Naive thymus-derived CD4-positive, alpha-beta T cell (primary cell): ENCODE measurements at places on chromosomes 5 and 9.

DNA sequence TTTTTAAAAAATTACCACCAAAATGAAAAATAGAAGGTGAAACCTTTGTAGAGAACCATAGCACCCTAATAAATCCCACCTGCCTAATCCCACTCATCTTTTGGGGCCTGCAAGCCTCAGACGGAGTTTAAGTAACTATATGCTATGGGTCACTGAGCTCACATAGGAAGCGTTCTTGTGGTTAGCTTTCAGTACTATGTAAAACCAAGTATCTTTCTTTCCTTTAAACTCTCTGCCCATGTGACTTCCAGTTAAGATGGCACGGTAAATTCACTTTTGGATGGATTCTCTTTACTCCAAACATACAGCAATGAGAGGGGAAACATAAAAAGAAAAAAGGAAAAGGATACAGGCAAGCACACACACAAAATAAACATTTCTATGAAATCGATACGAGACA lies 50.9 kb downstream of the FANCC start:
- no peak overlapping the region for H3K27ac ChIP-seq
- H3K36me3 ChIP-seq, result no peaks in the 10 kb centered on the region
- peaks cover 4% of the 10 kb centered on the region for H3K4me1 ChIP-seq
- no peaks in the 10 kb centered on the region for H3K27me3 ChIP-seq
- DNase-seq, result no peak
- H3K4me3 ChIP-seq, result no peak overlapping the region

- no peak overlapping the region for H3K27ac ChIP-seq
- no peaks in the 10 kb centered on the region for H3K27me3 ChIP-seq
- H3K4me1 ChIP-seq, result no peaks in the 10 kb centered on the region
- H3K36me3 ChIP-seq, result no peaks in the 10 kb centered on the region
- no peak for DNase-seq
These were observed 995.8 kb upstream of the ACO1 start for GRCh38 chr9:31388660-31389059.

GRCh38 chr9:23050548-23050947 lies 603.9 kb downstream of the DMRTA1 start:
- H3K27me3 ChIP-seq, result no peaks in the 10 kb centered on the region
- no peaks in the 10 kb centered on the region for H3K4me1 ChIP-seq
- no peak overlapping the region for H3K4me3 ChIP-seq
- DNase-seq, result no peak
- H3K27ac ChIP-seq, result no peak overlapping the region

- H3K4me3 ChIP-seq, result no peak overlapping the region
- no peaks in the 10 kb centered on the region for H3K27me3 ChIP-seq
- DNase-seq, result no peak
- no peaks in the 10 kb centered on the region for H3K36me3 ChIP-seq
- H3K27ac ChIP-seq, result no peak overlapping the region
- H3K4me1 ChIP-seq, result no peaks in the 10 kb centered on the region
These were observed 66.0 kb downstream of the HMCN2 start for GRCh38 chr9:130331573-130331972.

GRCh38 chr5:115601701-115602590 lies at the start of gene TICAM2:
Gene TICAM2 (minus strand): TSS chr5:115602479. CDS start chr5:115581256, 21,223 bp downstream.
- H3K36me3 ChIP-seq, result no peaks in the 10 kb centered on the region
- peak within 1 kb of the TSS; percentile 72 for H3K27ac ChIP-seq
- no peaks in the 10 kb centered on the region for H3K4me1 ChIP-seq
- DNase-seq, result peak; percentile 55
- no peaks in the 10 kb centered on the region for H3K27me3 ChIP-seq
- H3K4me3 ChIP-seq, result peak within 1 kb of the TSS; percentile 63

DNA sequence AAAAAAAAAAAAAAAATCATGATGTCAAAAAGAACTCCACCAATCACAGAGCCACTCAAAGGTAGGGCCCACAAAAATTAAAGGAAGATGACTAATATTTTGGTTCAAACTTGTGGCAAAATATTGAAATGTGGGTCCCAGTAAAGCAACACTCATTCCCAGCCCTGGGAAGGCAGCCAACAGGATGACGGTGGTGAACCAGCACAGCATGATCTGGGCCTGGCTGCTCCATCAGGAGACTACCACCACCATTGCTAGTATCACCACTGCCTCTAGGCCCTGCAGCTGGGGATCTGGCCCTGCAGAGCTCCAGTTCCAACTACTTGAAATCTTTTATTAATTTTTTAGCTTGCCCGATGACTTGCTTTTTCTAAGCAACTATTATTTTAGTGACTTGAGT lies 206.8 kb upstream of the ITGA1 start:
- no peak for DNase-seq
- no peaks in the 10 kb centered on the region for H3K4me1 ChIP-seq
- H3K4me3 ChIP-seq, result no peak overlapping the region

GRCh38 chr9:135591506-135592330 lies 30.2 kb downstream of the PAEP start:
- H3K4me1 ChIP-seq, result no peaks in the 10 kb centered on the region
- H3K4me3 ChIP-seq, result no peak overlapping the region
- no peaks in the 10 kb centered on the region for H3K27me3 ChIP-seq
- no peak for DNase-seq
- no peak overlapping the region for H3K27ac ChIP-seq

DNA sequence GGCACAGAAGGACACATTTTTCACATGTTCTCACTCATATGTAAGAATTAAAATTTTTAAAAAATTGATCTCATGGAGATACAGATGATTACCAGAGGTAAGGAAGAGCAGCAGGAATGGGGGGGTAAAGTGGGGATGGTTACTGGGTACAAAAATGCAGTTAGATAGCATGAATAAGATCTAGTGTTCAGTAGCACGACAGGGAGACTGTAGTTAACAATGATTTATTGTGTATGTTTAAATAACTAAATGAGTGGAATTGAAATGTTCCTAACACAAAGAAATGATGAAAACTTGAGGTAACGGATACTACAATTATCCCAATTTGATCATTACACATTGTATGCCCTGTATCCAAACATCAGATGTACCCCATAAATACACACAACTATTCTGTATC lies 15.2 kb upstream of the TGFBI start:
- H3K4me1 ChIP-seq, result no peaks in the 10 kb centered on the region
- no peak for DNase-seq
- H3K27me3 ChIP-seq, result peaks cover 3% of the 10 kb centered on the region
- H3K36me3 ChIP-seq, result no peaks in the 10 kb centered on the region

DNA sequence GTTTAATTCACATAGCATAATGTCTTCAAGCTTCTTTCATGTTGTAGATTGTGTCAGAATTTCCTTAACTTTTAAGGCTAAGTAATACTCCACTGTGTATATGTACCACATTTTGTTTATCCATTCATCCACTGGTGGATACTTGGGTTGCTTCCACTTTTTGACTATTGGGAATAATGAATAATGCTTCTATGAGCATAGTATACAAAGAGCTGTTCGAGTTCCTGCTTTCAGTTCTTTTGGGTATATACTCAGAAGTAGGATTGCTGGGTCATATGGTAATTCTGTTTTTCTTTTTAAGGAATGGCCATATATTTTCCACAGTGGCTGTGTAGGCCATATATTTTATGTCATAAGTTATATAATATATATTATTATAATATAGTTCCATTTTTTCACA lies 3.6 kb upstream of the FAM120AOS start:
- H3K27ac ChIP-seq, result no peak overlapping the region
- H3K4me3 ChIP-seq, result no peak overlapping the region
- no peaks in the 10 kb centered on the region for H3K27me3 ChIP-seq
- H3K4me1 ChIP-seq, result peaks cover 23% of the 10 kb centered on the region
- DNase-seq, result no peak
- no peaks in the 10 kb centered on the region for H3K36me3 ChIP-seq

DNA sequence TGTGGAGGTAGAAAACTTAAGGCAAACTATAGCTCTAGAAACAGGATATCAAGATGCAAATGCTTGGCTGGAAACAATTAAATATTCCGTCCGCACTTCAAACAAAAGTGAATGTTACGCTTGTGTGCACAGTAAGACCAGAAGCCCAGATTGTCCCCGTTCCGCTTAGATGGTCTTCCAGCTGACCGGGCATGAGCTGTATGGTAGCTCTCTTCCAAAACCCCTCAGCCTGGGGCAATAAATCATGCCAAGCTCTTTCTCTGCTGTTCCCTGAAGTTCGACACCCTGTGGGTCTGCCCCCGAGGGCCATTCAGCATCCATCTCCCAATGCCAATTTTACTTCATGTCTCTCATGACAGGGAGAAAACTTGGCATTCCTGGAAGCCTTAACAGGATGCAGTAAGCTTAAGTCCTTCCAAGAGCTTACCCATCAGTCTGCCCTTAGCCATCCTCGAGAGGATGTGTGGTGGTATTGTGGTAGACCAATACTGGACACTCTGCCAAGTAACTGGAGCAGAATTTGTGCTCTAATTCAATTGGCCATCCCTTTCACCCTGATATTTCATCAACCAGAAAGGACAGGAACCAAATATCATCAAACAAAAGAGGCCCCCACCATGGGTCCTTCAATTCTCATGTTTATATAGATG lies 70.7 kb upstream of the RANBP6 start:
- DNase-seq, result no peak
- H3K4me1 ChIP-seq, result no peaks in the 10 kb centered on the region
- H3K27me3 ChIP-seq, result no peaks in the 10 kb centered on the region

DNA sequence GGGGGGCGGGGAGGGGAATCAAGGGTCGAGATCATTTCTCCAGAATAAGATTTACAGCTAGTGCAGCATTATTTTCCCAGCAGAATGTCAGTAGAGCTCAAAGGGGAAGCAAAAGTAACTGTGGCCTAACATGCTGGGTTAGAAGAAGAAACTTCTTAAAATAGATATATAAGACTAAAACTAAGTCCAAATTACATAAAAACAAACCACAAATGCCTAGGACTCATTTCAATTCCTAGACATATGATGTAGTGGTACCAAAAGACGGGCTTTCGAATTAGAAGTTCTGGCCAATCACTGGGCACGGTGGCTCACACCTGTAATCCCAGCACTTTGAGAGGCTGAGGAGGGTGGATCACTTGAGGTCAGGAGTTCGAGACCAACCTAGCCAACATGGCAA lies 20.8 kb upstream of the MELK start:
- no peaks in the 10 kb centered on the region for H3K27me3 ChIP-seq
- no peaks in the 10 kb centered on the region for H3K36me3 ChIP-seq
- no peak overlapping the region for H3K27ac ChIP-seq

GRCh38 chr5:143427122-143427735 lies 23.7 kb upstream of the NR3C1 start:
- H3K36me3 ChIP-seq, result no peaks in the 10 kb centered on the region
- H3K27me3 ChIP-seq, result no peaks in the 10 kb centered on the region
- no peak for DNase-seq
- H3K4me1 ChIP-seq, result no peaks in the 10 kb centered on the region

DNA sequence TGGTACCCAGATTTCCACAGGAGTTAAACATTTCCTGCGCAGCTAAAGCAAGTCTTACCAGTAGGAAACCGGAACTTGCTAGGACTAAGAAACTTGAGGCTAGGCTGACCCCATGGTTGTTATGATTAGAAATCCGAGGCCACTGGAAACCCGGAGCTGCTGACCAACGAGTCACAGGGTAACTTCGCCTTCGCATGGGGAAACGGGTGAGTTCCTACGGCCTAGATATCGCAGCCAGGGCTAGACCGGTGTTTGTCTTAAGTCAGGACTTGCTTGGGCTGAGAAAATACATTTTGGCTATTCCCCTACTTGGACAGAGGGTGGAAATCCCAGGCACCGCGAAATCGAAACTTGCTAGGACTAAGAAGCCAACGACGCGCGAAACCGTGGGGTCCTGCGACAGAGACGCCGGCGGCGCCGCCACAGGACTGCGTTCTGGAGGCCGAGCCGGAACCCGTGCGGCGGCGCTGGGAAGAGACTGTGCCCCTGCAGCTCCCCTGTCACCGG lies 1.6 kb upstream of the ANXA2R start:
- no peak for DNase-seq
- peak overlapping the region; percentile 96 for H3K27ac ChIP-seq
- H3K27me3 ChIP-seq, result no peaks in the 10 kb centered on the region
- H3K4me1 ChIP-seq, result peaks cover 24% of the 10 kb centered on the region
- H3K4me3 ChIP-seq, result peak overlapping the region; percentile 73

- H3K4me1 ChIP-seq, result no peaks in the 10 kb centered on the region
- peaks cover 86% of the 10 kb centered on the region for H3K36me3 ChIP-seq
- no peak overlapping the region for H3K4me3 ChIP-seq
- H3K27ac ChIP-seq, result no peak overlapping the region
These were observed 17.6 kb downstream of the NSUN2 start for GRCh38 chr5:6615034-6615815.

GRCh38 chr5:132057498-132058255 lies 2.8 kb upstream of the IL3 start:
- no peaks in the 10 kb centered on the region for H3K27me3 ChIP-seq
- no peak overlapping the region for H3K27ac ChIP-seq
- H3K4me3 ChIP-seq, result no peak overlapping the region
- peaks cover 3% of the 10 kb centered on the region for H3K4me1 ChIP-seq
- DNase-seq, result no peak

DNA sequence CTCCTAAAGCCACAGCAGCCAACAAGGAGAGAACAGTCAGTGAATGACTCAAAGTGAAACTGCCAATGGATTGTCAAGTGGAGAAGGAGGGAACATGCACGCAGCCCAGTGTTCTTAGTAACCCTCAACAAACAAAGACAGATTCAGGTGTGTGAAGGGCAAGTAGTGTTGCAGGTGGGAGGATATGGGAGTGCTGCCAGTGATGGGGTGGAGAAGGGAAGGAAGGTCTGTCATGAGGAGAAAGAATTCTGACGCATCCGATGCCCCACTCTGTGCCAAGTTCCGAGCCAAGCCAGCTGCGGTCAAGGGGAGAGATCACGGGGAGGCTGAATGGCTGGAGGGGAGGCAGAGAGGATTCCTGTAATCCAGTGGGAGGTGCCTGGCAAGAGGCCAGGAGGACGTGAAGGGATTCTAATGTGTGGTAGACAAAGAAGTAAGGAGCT lies 56.5 kb downstream of the CAST start:
- no peak for DNase-seq
- H3K27me3 ChIP-seq, result no peaks in the 10 kb centered on the region
- H3K4me1 ChIP-seq, result peaks cover 6% of the 10 kb centered on the region
- H3K27ac ChIP-seq, result no peak overlapping the region
- no peak overlapping the region for H3K4me3 ChIP-seq

DNA sequence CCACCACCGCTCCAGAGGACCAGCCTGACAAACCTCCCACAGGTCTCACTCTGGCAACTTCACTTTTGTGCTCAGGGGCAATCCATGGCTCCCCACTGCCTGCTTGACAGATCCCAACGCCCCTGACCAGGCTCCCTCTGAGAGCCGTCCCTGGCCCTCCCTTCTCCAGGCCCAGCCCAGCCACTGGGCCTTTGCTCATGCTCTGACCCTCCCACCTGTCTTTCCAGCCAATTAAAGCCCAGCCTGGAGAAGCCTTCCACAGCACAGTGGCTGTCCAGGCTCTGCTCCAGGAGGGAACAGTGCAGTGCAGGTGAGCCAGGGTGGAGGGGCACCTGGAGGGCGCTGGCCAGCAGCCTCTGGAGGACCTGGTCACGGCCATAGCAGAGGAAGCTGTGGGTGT lies 3.3 kb downstream of the ENTPD2 start:
- H3K4me1 ChIP-seq, result peaks cover 18% of the 10 kb centered on the region
- no peak for DNase-seq
- no peaks in the 10 kb centered on the region for H3K36me3 ChIP-seq

DNA sequence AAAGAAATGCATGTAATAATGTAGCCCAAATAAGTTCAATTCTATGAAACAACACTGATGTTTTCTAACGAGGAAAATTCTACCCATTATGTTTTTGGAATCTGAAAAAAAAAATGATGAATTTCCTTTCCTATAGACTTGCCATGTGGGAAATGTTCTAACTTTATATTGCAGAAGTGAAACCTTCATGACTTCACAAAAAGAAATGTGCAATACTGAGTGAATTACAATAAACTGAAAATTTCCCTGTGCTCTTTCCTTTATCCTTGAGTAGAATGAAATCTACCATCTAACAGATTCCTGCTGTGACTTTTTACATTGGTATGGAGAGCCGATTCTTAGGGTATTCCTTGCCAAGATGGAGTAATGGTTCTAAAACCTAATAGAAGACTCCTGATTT lies 1622.5 kb downstream of the MAT2B start:
- no peaks in the 10 kb centered on the region for H3K27me3 ChIP-seq
- H3K36me3 ChIP-seq, result no peaks in the 10 kb centered on the region
- H3K4me3 ChIP-seq, result no peak overlapping the region
- no peak for DNase-seq
- no peak overlapping the region for H3K27ac ChIP-seq
